ENCODE measurements at places on chromosomes 3 and 15.

DNA sequence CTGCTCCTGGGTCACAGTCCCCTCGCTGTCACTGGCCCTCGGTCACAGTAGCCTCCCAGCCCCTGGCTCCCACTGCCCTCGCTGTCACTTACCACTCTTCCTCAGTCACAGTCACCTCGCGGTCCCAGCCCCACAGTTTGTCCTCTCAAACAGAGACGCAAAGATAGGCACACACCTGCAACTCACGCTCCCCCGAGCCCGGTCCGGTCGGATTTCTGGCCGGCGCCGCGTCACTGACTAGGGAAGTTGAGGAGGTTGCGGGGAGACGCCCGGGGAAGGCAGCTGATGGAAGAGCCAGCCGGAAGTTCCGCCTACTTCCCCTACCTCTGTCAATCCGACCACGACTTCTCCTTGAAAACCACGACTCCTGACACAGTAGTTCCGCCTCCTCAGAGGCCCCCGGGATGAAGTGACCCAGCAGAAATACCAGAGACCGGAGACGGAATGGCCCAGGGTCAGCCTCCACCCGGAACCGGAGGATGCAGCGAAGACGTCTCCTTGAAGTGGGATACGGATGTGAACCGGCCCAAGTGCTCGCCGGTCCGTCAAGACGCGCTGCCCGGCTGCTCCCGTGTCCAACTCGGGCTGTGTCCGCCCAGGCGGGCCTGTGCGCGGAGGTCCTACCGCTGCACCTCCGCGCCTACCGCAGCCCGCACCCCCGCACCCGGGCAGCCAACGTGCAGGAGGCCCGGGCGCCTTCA, at the start of gene PCYT1A:
Gene PCYT1A (minus strand): TSS at position 287 of the 701 bp plus-strand sequence. CDS start 17,195 bp downstream, outside the sequence.
- peak; percentile 92 for DNase-seq

DNA sequence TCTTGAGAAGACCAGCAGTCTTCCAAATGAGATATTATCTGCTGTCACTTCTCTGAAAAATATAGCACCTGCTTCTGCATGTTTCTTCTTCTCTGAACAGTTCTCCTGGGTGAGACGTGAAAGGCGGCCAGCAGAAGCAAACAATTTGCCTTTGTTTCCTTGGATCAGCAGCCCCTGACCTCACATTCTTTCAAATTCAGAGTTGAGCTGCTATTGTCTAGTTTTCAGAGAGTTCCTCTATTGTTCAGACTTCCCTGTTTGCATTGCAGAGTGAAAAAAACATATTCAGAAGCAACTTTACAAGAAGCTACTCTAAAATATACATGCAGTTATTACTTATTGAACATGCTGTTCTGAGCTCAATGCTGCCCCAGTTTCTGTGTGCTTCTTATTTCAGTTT, 653.6 kb downstream of the NAALADL2 start:
- DNase-seq = peak; percentile 33

DNA sequence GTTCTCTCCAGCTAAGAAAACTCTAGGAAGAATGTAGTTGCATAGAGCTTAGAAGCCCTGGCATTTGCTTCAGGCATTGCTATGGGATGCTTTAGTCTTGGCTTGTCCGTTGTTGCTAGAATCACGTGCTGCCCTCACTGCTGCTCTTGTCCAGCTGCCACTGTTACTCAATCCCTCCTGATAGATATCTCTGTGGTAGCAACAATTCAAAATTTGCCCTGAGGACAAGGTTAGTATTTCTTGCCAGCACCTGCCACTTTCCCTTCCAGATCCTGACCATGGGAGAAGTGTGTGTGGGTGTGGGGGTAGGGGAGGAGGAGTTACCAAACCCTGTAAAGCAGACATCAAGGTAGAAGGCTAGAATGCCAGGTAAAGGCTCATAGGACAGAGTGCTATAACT, 113.8 kb downstream of the PPM1L start:
- DNase-seq = no peak

DNA sequence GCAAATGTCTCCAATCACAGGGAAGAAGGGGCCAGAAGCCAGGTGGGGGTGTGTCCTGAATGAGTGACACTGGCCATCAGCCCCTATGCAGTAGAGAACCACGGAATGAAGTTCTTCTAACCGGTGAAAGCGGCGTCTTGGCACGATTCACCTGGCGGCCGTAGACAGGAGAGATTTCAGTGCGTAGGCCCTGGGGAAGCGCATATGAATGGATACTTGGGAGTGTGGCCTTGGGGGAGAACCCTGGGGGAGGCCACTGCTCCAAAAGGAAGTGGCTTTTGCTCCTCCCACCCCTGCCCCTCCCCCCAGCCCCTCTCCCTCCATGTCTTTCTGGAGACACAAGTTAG, 43.6 kb downstream of the RBPMS2 start:
- DNase-seq = no peak

DNA sequence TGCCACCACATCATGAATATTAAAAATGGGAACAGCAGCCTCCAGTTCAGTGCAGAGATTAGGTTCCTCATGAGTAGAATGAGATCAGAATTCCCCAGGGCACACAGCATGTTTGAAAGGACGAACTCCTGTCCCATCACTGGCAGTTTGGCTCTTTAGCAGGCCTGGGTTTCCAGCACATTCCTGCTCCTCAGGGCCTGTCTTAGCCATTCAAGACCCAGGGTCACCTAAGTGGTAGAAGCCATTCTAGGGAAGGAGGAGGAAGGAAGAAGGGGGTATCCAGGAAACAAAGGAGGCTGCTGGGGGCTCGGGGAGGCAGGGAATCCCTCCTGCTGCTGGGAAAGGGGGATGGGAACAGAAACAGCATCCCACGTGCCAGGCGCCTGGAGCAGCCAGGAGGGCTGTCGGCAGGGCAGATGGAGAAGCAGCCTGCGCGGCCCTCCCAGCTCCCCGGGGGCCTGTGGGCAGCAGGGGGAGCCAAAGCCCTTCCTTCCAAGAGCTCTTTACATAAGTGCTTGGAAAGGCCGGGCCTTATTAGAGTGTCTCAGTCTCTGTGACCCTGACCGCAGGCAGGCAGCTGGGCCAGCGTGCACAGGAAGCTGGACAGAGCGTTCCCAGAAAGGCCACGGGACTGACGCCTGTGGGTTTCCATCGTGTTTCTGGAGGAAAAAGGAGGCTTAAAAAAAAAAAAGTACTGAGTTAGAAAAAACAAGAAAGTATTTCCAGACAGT, 24.7 kb downstream of the LOXL1 start:
- DNase-seq = peak; percentile 76

Measured in anterior cingulate cortex (tissue), 58 donors.